ENCODE measurements at places on chromosomes 3 and 15.

DNA sequence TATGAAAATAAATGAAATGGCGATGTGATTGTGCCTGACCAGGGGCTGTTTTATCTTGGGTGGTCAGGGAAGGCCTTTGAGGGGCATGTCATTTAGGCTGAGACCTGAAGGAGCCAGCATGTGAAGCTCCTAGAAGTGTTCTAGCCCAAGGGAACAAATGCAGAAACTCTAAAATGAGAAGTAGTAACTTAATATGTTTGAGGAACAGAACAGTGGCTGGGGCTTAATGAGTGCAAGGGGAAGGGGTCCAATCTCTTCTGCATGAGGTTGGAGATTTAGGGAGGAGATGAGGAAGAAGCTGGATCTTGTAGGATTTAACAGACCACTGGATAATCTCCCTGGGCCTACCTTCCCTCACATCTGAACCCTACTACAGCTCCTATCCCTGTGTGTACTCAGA lies 110.5 kb downstream of the AKAP13 start:
- DNase-seq: no peak

DNA sequence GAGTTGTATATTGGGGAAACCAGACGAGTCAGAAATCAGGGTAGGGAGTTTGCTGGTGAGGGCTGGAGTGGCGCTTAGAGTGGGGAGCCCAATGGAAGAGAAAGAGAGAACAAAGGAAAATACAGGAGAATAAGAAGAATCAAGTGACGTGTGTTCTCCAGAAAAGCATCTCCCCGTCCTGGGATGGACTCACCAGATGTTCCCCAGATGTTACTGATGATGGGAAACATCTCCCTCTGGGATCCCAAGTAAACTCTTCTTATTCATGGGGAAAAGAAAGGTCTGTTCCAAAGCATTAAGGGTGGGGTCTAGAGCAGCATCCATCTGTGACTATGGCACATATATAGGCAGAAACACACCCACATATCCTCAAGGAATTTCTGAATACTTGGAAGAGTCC lies 3.0 kb upstream of the CSRNP1 start:
- DNase-seq: no peak

DNA sequence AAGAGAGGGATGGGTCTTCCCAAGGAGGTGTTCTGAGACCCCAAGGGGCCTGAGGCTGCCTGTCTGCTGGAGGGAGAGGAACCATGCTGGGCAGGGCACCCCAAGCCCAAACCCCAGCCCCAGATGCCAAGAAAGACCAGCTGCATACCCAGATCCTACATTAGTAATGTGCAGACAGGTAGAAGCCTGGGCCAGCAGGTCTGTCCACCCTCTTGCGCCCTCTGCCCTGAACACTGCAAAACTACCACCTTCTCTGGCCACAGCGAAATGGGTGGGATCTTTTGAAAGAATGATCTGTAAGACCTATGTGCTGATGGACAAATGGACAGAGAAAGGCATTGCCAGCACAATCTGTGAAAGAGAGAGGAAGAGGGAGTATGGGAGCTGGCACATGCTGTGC lies 283.2 kb downstream of the EPHB1 start:
- no peak for DNase-seq

GRCh38 chr3:188041895-188042294 lies 112.1 kb upstream of the LPP start:
- no peak for DNase-seq

- DNase-seq: peak; percentile 82
These were observed at the start of gene CACNA2D2 for GRCh38 chr3:50503504-50504342. Gene CACNA2D2, minus strand, starts transcription at chr3:50503634. Its CDS starts 211 bp downstream, at chr3:50503423.

- DNase-seq: no peak
These were observed 16.7 kb downstream of the MEIS2 start for GRCh38 chr15:37083610-37084009.

DNA sequence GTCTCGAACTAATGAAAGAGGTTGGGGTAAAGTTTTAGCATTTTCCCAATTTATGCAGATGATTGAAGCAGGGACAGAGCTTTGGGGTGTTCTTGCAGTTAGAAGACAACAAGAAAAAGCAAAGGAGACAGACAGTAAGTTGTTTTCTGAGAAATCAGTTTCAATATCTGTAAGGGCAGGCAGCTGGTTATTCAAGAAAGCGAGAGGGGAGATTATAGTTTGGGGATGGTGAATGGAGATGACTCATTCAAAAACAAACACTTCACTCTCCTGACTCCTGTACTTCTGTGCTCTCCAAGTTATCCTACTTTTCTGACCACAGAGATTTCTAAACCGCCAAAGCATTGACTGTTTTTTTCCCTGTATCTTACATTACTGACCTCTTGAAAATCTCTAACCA lies 352.0 kb downstream of the GAP43 start:
- no peak for DNase-seq

DNA sequence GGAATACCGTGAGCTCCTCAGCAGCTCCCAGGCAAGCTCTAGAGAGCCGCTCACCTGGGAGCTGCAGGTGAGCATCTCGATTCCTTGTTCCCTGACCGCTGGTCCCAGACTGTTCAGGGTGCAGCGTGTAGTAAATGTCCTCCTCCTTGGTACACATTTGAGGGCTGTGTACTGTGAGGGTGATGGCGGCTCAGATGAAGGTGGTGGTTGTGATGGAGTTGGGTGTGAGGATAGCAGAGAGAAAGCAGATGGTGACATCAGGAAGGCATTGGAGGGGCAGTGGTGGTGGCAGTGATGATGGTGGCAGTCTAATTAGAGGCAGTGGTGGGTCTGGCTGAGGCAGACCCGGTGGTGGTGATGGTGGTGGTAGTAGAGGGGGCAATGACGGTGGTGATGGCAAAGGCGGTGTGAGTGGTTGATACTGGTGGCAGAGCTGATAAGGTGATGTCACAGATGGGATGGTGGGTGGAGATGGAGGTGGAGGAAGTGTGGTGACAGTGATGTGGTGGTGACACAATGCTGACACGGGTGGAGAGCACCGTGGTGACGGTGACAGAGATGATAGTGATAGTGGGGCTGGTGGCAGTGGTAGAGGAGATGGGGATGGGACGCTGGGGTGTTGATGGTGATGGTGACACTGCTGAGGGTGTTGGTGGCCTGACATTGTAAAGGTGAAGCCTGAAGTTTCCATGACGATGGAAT lies at the start of gene DNAJB8:
DNAJB8 (minus strand) TSS at position 51 of the 702 bp plus-strand sequence. CDS start 3,645 bp downstream, outside the sequence.
- peak; percentile 34 for DNase-seq

DNA sequence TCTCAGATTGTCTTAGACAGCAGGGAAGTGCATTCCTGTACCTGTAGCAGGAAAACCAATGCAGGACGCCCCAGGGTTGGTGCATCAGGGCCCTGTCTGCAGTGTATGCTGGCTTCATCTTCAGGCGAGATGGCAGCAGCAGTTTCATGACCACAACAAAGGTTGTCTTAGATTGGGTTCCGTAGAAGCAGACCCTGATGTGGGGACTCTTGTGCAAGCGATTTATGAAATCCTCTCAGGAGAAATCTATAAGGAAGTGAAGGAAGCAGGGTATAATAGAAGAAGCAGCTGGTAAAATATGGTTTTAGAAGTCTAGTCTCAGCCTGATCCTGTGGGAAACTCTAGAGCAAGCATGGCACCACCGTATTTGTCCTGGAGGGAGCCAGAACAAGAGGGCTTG lies 25.0 kb downstream of the DNAH1 start:
- no peak for DNase-seq

DNA sequence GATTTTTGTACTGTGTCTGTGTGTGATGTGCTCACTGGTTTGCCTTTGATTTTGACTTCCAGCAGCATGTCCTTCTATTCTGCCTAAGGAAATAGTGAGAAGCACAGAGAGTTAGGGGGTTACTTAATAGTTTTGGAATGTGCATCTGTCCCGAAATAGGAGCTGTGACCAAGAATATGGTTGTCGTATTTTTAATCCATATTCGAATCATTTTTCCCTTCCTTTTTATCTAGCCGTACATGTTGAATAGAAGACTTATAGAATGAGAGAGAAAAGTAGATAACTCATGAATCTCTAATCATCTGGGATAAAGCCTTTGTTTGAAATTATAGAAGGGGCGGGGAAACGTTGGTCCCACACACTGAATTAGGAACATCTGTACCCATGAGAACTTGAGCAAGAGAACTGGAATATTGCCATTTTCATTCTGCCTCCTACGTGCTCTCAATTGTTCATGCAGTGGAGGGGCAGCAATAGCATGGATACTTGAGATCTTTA lies 23.6 kb downstream of the CRTC3 start:
- no peak for DNase-seq

DNA sequence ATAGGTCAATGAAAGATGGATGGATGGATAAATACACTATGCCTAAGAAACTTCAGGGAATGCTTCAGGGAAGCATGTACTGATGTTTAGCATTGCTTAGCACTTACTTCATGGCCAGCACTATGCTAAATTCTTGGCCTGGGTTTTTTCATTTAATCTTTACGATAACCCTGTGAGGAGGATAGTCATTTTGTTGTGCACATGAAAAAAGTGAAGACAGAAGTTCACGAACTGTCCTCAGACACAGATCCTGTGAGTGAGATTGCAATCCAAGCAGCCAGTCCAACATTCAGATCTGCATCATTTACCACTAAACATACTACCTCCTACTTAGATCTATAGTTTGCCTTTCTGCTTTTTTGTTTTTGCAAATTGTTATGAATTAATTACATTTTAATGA lies 510.8 kb upstream of the AGTR1 start:
- DNase-seq: no peak

DNA sequence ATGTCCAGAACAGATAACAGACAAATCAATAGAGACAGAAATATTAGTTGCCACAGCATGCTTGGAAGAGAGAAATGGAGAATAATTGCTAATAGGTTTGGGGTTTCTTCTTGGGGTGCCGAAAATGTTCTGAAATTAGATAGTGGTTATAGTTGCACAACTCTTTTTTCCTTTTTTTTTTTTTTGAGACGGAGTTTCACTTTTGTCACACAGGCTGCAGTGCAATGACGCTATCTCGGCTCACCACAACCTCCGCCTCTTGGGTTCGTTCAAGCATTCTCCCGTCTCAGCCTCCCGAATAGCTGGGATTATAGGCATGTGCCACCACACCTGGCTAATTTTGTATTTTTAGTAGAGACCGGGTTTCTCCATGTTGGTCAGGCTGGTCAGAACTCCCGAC lies 163.3 kb downstream of the PLCH1 start:
- DNase-seq: no peak

DNA sequence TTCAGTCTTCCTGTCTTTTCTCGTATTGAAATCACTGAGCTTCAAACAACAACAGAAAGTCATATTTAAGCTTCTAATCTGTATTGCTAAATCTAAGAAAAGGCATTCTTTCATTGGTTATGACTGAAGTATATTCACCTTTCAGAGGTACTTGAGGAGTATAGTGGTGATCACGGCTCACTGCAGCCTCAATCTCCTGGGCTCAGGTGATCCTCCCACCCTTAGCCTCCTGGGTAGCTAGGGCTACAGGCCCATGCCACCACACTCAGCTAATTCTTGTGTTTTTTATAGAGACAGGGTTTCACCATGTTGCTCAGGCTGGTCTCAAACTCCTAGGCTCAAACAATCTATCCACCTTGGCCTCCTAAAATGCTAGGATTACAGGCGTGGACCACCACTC lies 38.7 kb downstream of the WDR49 start:
- no peak for DNase-seq

- DNase-seq: no peak
These were observed 30.8 kb downstream of the MEX3B start for GRCh38 chr15:82014989-82015388.
